ENCODE measurements at places on chromosomes 12 and 14.

DNA sequence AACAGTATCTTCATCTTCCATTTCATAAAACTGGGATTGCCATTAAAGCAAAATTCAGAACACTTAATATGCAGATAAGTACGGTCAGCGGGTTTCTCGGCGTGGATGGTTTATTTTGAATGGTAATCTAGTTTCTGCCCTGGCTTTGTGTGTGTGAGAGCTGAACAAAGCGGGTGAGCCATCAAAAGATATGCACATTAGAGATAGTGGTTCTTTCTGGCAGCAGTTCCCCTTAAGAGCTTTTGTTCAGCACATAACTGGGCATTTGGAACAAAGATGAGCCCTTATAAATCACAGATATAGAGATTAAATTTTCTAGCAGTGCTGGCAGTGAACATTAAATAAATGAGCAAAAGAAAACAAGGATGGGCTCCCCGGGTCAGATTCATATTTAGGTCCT, 207.5 kb downstream of the CALM1 start:
- DNase-seq: no peak

GRCh38 chr12:100127766-100128511, 14.7 kb downstream of the BLTP3B start:
- DNase-seq: no peak

DNA sequence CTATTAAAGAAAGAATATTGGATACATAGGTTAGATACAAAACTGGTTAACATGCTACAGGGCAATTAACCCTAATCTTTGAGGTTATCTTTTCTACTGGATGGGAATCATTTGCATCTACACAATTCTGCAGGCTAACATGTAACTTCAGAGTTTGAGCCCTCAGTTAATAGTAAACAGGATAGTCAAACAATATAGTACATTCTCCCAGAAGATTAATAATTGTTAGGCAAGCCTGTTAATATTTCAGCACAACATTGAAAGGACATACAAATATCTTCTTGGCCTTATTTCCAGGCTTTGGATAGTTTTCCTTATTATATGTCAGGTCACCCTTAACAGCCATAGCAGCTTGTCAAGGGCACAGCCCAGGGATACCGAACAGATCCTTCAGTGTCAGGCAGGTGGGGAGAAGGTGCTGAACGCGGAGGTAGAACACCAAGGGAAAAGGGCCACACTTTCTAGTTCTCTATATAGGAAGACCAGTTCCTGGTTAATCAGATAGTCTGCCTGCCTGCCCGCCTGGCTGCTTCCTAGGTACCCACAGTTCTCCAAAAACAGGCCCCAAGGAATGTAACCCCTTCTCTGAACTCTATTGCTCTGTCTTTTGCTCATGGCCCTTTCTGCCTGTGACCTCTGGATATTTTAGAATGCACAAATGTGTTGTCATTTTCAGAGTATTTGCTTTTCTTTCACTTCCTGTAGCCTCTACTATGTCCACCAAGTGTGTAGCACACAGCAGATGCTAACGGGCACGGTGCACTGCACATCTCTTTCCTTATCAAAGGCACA, 256.0 kb downstream of the PCNX1 start:
- no peak for DNase-seq

DNA sequence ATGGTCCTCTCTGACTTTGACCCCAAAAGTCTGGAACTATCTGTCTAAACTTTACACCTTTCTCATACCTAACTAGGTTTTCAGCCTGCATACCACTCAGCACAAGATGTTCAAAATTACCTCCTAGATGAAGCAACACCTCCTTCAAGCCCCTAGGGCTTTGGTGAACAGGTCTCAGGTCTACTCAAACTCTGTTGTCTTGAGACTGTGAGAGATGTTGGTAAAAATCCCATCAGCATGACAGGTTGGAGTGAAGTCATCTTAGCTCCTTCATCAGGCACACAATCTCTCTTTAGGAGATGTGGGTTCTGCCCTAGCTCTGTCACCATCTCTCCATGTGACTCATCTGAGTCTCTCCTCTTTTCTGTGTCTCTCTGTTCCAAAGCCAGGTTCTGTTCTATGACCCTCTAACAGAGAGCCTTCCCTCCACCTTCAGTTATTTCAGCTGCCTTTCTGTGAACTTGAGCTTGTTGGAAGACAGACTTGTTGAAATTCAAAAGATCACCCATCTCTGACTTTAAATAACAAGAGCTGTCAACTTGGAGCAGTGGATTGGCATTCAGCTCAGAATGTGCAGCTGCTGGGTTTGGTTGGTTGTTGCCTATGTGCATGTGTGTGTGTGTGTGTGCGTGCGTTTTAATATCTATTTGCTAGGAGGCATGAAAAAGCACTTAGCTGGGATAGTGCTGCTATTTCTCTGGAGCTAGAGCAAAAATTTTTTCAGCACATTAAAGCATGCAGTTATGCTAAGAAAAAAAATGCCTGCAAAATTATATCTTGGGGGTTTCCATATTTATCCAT, 130.7 kb downstream of the CRACR2A start:
- no peak for DNase-seq

DNA sequence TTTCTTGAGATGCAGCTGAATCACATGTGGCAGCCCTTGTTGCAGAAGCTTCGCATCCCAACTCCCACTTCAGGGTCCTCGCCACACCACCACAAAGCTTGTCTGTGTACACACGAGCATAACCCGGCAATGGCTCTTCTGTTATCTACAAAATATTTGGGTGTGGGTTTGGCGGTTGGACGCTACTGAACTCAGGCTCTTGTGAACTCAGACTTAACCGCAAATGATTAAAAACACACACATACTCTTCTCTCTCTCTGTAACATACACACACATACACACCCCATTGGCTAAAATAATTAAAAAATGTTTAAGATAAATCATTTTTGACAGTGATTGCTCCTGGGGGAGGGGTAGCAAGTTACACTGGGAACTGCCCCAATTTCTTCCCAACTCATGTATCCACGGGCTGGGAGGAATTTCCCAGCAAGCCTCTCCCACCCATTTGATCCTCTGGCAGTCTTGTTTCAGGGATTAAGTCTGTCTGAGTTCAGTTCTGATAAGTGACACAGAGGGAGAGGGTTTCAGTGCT, 63.7 kb upstream of the MANSC4 start:
- DNase-seq: no peak

GRCh38 chr12:7832059-7832696, 40.5 kb downstream of the SLC2A14 start:
- DNase-seq: no peak

DNA sequence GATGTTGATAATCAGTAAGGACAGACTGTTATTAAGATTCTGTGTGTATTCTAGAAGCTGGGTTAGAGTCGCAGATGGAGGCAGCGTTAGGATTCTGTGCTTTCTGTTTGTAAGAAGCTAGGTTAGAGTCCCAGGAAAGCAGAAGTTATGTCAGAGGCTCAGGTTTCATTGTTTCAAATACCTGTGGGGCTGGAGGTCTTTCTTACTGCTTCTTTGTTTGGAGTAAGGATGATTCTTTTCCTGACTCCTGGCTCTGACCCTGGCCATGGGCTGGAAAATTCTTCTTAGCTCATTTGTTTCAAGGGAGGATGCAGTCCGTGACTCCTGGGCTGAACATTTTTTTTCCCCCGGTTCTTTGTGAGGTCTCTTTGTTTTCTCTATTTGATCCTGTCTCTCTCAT, 5.2 kb downstream of the MUCL1 start:
- no peak for DNase-seq

GRCh38 chr14:90487031-90487430, 90.2 kb downstream of the CALM1 start:
- no peak for DNase-seq

Measured in NCI-H2029 treated with DMSO at 0.1 percent for 48 hours (cell line).